ENCODE measurements at places on chromosomes 1 and 21. TPM values are rescaled to one million over a fixed set of nuclear protein-coding genes. Genes with fewer than 3 reads are reported as not detected.

LRIG2 gene
- total RNA-seq: 13.6 TPM

CD1E gene
- total RNA-seq: not detected

ALG14 gene
- 2.9 TPM for total RNA-seq

GIPC2 gene
- 1.1 TPM for total RNA-seq

PLCH2 gene
- 0.20 TPM for total RNA-seq

RCSD1 gene
- total RNA-seq: 0.20 TPM

CYP4B1 gene
- total RNA-seq: not detected

C1orf115 gene
- 0.37 TPM for total RNA-seq

POGK gene
- 23.1 TPM for total RNA-seq

PEF1 gene
- 68.8 TPM for total RNA-seq

SPATA21 gene
- total RNA-seq: not detected

OR10J1 gene
- not detected for total RNA-seq

YOD1 gene
- total RNA-seq: 4.8 TPM

MCOLN3 gene
- total RNA-seq: 6.3 TPM

ELOA gene
- total RNA-seq: 29.4 TPM

HPCAL4 gene
- total RNA-seq: not detected

RABGGTB gene
- 93.0 TPM for total RNA-seq

SASS6 gene
- 2.9 TPM for total RNA-seq

AQP10 gene
- not detected for total RNA-seq

MLLT11 gene
- 0.78 TPM for total RNA-seq

TCEA3 gene
- total RNA-seq: 3.1 TPM

SCAF4 gene
- total RNA-seq: 12.5 TPM

ZNF695 gene
- 1.8 TPM for total RNA-seq

C1orf226 gene
- not detected for total RNA-seq

SLC6A17 gene
- under 0.01 TPM for total RNA-seq

ESPN gene
- total RNA-seq: not detected

FOXO6 gene
- total RNA-seq: not detected
